Thyroid gland (tissue), 4 donors: ENCODE measurements at places on chromosomes 2 and 18.

GRCh38 chr2:196983934-196984333, 57.4 kb upstream of the PGAP1 start:
- no peak for DNase-seq

DNA sequence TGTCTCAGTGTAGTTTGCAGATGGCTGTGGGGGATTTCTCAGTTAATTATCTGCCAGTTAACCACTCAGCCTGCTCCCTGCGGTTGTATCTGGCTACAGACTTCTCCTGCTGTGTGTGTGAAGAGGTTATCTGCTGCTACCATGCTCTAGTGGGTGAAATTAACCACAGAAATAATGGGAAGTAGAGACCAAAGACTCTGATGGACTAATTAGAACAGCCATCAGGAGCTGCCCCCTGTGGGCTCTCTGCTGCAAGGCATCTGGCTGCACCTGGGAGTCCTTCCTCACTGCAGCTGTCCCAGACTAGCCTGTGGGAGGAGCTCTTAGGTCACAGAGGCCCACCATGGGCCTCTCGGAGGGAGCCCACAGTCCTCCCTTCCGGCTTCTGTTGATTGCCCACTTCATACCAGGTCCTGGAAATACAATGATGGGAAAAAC, 66.6 kb downstream of the CTIF start:
- DNase-seq: no peak

DNA sequence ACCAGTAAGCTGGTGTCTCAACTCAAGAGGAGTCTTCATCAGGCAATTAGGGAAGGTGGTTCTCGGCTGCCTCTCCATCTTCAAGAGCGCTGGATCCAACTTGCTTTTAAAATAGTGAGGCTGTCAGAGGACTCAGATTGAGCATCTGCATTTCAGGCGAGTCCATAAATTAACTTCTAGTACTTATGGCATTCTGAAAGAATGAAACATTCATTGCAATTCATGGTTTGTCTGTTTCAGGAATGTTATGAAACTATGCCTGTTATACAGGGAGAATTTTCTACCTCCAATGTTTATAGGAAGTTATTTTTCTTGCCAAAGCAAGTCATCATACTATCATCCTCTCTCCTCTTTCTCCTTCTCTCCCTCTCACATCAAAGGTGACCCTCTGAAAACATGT, 883.2 kb downstream of the SLC4A3 start:
- no peak for DNase-seq

GRCh38 chr2:210046851-210047500, 44.5 kb downstream of the RPE start:
- DNase-seq: no peak
